Fibroblast of skin of scalp (primary cell): ENCODE measurements at places on chromosomes 2 and 18.

DNA sequence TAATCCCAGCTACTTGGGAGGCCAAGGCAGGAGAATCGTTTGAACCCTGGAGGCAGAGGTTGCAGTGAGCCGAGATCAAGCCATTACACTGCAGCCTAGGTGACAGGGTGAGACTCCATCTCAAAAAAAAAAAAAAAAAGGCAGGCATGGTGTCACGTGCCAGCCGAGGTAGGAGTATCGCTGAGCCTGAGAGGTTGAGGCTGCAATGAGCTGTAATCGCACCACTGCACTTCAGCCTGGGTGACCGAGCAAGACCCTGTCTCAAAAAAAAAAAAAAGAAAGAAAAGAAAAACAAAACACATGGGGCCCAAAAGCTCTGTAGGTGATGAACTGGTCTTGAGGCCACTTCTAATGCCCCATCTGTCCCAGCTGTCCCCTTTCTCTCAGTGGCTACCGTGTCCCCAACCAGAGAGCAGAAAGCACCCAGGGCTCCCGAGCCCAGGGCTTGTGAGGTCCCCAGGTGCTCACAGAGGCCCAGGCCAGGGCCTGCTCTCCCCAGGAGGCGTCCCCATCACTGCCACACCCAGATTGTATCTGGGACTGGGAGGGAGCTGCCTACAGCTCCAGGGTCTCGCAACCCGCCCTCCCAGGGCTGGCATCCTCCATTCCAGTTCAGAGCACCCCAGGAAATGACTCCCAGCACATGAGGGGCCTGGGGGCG is 8.5 kb downstream of the KLHL30 start:
- no peak for DNase-seq

GRCh38 chr2:1744151-1744445 is 217 bp downstream of the PXDN start:
- no peak for DNase-seq

GRCh38 chr18:41982942-41983660 is 28.1 kb downstream of the PIK3C3 start:
- no peak for DNase-seq

- no peak for DNase-seq
Measured at GRCh38 chr18:52715421-52715820, 375.4 kb downstream of the DCC start.

- DNase-seq: no peak
Measured at GRCh38 chr2:55108456-55109160, 58.4 kb upstream of the RTN4 start.

DNA sequence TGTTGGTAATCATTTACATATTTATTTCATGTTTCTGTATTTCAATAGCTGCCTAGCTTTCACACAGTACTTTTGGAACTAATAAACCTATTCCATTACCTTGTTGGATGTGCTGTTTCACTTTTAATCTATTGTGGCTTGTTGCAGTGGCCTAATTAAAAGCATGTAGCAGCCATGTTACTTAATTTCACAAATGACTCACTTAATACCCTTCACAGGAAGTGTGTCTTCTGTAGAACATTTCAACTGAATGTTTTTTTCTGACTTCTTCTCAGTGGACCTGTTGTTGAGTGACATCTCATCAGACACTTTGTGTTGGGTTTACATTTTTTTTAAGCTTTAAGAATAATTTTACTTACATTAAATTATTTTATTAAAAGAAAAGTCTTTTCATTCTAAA is 260.5 kb upstream of the THUMPD2 start:
- DNase-seq: no peak

GRCh38 chr2:128986867-128987268 is 668.2 kb upstream of the HS6ST1 start:
- DNase-seq: no peak

DNA sequence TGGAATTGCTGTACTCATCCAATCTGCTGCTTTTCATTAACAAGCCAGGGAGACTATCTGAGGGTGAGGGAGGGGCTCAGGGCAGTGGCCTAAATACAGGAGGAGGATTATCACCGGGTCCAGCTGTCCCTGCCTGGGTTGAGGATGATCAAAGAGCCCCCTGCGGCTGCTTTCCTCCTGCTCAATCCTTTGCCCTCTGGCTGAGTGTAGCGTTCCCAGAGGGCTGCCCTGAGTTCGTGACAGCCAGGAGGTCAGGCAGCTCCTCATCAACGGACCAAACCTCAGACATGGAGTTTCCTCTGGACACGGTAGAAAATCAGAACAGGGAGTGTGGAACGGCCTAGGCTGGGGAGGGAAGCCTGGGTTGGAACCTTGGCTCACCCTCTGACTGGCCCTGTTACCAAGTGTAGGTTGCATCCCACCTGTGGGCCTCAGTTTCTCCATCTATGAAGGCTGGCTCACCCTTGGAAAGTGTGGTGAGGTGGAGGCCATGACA is 23.5 kb downstream of the CIB4 start:
- DNase-seq: no peak

- peak; percentile 87 for DNase-seq
Measured at GRCh38 chr2:9655441-9656269, 24.9 kb upstream of the YWHAQ start.

DNA sequence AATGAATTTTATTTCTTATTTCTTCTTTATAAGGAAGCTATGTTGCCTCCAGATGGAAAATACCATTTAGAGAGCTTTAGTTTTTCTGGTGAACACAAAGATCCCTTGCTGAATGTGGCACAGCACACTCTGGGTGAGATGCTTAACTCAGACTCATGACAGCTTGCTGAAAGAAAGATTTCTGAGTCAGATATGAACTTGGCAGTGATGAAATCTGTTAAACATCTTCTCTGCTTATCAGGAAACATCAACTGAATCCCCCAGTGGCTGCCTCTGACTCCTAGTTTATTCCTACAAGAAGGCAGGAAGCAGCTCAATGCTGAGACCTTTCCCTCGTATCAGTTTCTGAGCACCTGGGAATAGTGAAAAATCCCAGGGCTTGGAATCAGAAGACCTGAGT is 162.8 kb downstream of the OSR1 start:
- DNase-seq: peak; percentile 50

DNA sequence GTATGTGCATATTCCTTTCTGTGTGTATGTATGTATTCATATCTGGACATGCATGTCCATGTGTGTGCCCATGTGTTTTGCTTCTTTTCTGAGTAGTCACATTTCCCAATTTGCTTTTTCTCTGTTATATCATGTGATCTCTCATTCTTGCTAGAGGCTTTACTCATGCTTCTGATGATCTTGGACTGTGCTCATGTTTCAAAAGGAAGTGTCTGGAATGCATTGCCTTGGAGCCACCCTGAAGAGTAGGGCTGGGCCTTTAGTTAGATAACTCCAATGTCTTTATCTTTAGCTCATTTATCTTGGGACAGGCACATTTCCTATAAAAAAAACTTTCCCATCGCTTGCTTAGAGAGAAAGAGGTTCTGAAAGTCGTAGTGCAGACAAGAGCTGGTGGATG is 859.2 kb downstream of the CNTNAP5 start:
- DNase-seq: peak; percentile 4

DNA sequence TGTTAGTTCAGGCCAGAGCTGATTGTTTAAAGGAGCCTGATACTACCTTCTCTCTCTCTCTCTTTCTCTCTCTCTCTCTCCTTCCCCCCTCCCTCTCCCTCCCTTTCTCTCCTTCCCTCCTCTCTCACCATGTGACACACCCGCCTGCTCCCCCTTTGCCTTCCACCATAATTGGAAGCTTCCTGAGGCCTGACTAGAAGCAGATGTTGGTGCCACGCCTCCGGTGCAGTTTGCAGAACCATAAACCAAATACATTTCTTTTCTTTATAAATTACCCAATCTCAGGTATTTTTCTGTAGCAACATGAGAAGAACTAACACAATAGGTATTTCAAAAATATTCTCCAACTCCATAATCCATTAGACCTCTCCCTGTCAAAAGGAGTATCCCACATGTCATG is 62.4 kb downstream of the ANKRD62 start:
- peak; percentile 39 for DNase-seq

DNA sequence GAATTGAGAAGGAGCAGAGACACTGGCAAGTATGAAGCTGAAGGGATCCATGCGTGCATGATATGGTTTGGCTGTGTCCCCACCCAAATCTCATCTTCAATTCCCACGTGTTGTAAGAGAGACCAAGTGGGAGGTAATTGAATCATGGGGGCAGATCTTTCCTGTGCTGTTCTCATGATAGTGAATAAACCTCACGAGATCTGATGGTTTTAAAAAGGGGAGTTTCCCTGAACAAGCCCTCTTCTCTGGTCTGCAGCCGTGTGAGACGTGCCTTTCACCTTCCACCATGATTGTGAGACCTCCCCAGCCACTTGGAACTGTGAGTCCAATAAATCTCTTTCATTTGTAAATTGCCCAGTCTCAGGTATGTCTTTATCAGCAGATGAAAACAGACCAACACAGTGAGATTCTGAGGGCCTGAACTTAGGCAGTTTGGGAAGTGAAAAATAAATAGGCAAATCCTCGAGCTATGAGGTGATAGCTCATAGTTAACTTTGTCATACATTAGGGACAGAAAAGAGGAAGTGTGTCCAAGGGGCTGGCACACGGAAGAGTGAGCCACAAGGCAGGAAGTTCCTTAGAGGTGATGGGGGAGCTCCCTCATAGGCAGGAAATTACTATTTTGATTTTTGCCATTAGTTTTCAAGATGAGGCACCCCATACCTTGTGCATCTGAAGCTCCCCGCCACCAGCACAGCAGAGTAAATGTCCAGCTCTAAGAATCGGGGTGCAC is 658.8 kb upstream of the ID2 start:
- no peak for DNase-seq
